ENCODE measurements at places on chromosomes 2 and 18. TPM values are rescaled to one million over a fixed set of nuclear protein-coding genes. Genes with fewer than 3 reads are reported as not detected.

GRCh38 chr2:53170466-53170865 lies 597.1 kb upstream of the CHAC2 start:
- no peak overlapping the region for H3K27ac ChIP-seq
- DNase-seq = no peak
- H3K4me3 ChIP-seq = no peak overlapping the region
- H3K4me1 ChIP-seq = no peaks in the 10 kb centered on the region
- no peaks in the 10 kb centered on the region for H3K36me3 ChIP-seq

Gene NOSTRIN
- not detected for total RNA-seq

DNA sequence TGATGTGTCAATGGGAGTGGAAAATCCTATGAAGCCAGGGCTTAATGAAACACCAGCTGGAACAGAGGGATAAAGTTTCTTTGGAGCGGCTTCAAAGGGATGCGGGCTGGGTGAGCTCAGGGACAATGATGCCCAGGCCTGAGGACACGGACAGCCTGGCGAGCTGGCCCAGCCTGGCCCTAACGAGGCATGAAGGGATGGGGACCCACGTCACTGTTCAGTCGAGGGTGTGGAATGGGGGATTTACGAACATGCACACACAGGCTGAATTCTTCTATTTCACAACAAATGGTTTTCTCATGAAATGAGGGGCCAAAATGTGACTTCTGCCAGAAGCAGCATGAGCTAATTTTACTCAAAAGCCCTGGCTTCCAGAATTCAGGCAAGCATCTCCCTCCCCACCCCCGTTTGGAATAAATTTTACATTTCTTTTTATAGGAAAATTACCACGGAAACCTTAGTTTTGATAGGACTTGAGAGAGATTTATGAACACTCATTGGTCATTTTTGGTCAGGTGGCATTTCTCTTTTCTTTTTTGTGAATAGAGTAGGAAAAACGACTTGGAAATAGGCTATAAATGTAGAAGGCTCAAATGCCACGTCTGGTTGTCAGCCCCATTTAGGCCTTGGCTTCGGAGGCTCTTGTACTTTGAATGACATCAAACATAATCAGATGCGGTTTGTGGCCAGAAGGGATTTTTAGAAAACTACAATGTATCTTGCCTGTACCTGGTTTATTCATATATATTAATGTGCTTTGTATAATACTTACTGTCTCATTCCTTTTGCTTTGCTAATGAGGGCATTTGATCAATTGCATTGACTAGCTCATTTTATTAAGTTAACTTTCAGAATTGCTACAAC lies 893.8 kb upstream of the CELF4 start:
- H3K27ac ChIP-seq = no peak overlapping the region
- H3K27me3 ChIP-seq = no peaks in the 10 kb centered on the region
- no peaks in the 10 kb centered on the region for H3K4me1 ChIP-seq
- H3K4me3 ChIP-seq = no peak overlapping the region
- no peak for DNase-seq
- no peaks in the 10 kb centered on the region for H3K36me3 ChIP-seq

- peaks cover 23% of the 10 kb centered on the region for H3K36me3 ChIP-seq
- H3K27me3 ChIP-seq = no peaks in the 10 kb centered on the region
- peak overlapping the region; percentile 100 for H3K27ac ChIP-seq
- no peak for DNase-seq
- H3K4me1 ChIP-seq = peaks cover 77% of the 10 kb centered on the region
- H3K4me3 ChIP-seq = peak overlapping the region; percentile 70
Observed at GRCh38 chr18:13500869-13501542, 225.4 kb downstream of the FAM210A start.

GRCh38 chr2:237464757-237465391 lies 22.2 kb upstream of the MLPH start:
- no peaks in the 10 kb centered on the region for H3K27me3 ChIP-seq
- no peak for DNase-seq
- H3K4me3 ChIP-seq = no peak overlapping the region
- H3K4me1 ChIP-seq = peaks cover 22% of the 10 kb centered on the region
- no peaks in the 10 kb centered on the region for H3K36me3 ChIP-seq

Gene DLX2
- total RNA-seq = 5.7 TPM

Gene DYNAP
- total RNA-seq = not detected

GRCh38 chr2:30026091-30027055 lies 105.0 kb upstream of the ALK start:
- H3K27ac ChIP-seq = peak overlapping the region; percentile 39
- no peak for DNase-seq
- peaks cover 8% of the 10 kb centered on the region for H3K4me1 ChIP-seq
- no peaks in the 10 kb centered on the region for H3K36me3 ChIP-seq

Gene KRTCAP3
- total RNA-seq = 1.4 TPM

DNA sequence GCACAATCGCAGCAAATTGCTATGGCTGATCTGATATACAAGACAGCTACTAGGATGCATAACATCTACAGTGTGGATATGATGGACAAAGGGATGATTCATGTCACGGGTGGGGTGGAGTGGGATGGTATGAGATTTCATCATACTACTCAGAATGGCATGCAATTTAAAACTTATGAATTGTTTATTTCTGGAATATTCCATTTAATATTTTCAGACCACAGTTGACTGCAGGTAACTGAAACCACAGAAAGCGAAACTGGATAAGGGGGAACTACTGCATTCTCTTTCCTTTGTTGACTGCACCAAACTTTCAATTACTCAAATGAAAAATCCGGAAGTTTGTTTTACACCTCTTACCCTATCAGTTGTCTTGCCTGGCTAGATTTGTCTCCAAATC lies 94.4 kb upstream of the NEUROD1 start:
- H3K27me3 ChIP-seq = no peaks in the 10 kb centered on the region
- peaks cover 32% of the 10 kb centered on the region for H3K4me1 ChIP-seq
- no peak for DNase-seq

- no peak overlapping the region for H3K4me3 ChIP-seq
- no peaks in the 10 kb centered on the region for H3K27me3 ChIP-seq
- no peak for DNase-seq
- H3K36me3 ChIP-seq = no peaks in the 10 kb centered on the region
Observed at GRCh38 chr2:228644199-228644598, 462.7 kb upstream of the SPHKAP start.

Gene CRYGC
- total RNA-seq = not detected

Data from chondrocyte (in vitro differentiated cells).